Neuronal stem cell (in vitro differentiated cells): ENCODE measurements at places on chromosomes 13 and 19.

DNA sequence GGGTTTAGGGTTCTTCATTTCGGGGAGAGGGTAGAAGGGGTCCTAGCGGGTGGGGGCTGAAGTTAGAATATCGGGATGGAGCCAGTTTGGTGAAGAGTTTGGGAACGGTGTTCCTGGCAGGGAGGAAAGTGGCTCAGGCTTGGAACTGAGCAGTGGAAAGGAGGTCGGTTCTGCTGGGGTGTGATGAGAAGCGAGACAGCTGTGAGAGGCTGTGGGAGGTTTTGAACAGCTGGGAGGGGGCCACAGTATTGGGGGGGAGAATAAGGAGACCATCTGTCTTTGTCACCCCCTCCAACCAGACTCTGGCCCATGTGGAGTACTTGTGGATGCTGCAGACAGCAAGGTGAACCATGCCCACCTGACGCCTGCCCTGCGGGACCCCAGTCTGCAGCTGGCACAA, 1.0 kb upstream of the TM6SF2 start:
- DNase-seq, result no peak

DNA sequence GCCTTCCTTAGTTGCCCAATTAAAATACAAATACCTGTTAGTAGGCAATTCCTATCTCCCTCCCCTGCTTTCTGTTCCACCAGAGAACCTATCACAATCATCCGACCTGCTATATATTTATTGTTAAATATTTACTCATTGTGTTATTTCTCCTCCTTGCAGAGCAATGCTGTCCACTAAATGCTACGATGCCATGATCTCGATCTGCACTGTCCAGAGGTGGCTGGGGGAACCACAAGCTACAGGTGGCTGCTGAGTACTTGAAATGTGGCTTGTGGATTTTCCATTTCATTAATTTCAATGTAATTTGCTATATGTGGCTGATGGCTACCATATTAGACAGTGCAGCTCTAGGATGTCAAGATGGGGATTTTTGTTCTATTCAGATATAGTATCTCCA, 5.1 kb downstream of the KLK6 start:
- DNase-seq, result no peak

- no peak for DNase-seq
Observed at GRCh38 chr19:54178581-54179261, 5.8 kb upstream of the TMC4 start.

DNA sequence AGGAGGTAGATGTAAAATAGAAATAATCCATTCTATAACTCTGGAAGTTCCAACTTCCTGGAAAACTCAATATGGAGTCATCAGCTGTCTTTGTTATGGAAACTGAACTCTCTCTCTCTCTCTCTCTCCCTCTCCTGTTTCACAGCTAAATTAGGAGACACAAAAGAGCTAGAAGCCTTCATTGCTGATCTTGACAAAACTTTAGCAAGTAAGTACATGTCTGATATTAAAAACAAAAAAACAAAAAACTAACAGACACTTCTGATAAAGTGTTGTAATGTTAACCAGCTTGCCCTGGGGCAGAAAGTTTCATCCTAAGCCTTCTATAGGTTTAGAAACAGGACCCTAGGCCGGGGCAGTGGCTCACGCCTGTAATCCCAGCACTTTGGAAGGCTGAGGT, 11.3 kb downstream of the RGCC start:
- DNase-seq, result no peak

- DNase-seq, result no peak
Observed at GRCh38 chr19:952049-952679, 26.3 kb downstream of the ARID3A start.

- DNase-seq, result no peak
Observed at GRCh38 chr13:41802684-41803444, 158.0 kb downstream of the VWA8 start.

DNA sequence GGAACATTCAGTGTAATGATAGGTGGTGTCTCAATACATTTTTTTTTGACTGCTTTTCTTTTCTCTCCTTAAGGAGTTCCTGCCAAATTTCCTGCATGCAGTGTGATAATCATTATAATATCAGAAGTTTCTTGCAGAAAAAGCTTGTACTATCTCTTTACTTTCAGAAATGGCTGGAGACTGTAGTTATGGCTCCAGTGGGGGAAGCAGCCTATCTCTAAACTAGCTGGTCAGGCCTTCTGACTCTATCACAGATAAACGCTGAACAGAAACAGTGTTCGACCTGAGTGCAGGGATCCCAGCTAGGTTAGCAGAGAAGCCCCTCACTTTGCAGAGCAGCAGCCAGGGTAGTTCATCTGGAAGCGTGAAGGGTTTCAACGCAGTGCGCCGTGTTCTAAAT, 1.9 kb downstream of the CCNE1 start:
- DNase-seq, result no peak

DNA sequence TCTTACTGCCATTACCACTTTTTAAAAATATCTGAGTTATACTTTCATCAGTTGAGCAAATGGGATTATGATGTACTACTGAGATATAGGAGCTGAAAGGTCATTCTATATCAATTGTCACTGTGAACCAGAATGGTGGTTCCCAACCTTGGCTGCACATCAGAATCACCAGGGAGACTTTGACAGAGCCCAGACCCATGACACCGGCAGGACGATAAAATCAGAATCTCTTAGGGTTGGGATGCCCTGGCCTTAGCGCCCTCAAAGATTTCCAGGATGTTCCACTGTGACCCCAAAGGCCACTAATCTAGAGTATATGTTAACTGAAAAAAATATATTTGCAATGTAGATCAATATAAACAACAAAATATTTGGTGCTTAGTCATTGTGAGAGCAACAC, 355.1 kb downstream of the LIG4 start:
- DNase-seq, result no peak

DNA sequence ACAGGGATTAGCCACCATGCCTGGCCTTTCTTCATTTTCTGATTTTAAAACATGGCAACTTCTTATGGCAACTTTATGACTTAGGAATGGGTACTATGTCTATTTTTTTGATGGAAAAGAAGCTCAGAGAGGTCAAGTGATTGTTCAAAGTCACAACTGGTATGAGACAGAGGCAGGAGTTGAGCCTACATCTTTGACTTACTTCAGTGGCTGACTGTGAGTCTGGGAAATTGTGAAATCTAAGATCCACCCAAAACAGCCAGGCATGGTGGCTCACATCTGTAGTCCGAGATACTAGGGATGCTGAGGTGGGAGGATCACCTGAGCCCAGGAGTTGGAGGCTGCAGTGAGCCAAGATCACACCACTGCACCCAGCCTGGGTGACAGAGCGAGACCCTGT, 2.4 kb upstream of the ACTL9 start:
- DNase-seq, result no peak

GRCh38 chr19:16516923-16517610, 20.9 kb downstream of the C19orf44 start:
- no peak for DNase-seq

GRCh38 chr13:21395953-21396352, 63.1 kb downstream of the ZDHHC20 start:
- DNase-seq, result no peak

- DNase-seq, result no peak
Observed at GRCh38 chr13:80973721-80974120, 632.8 kb upstream of the SPRY2 start.

DNA sequence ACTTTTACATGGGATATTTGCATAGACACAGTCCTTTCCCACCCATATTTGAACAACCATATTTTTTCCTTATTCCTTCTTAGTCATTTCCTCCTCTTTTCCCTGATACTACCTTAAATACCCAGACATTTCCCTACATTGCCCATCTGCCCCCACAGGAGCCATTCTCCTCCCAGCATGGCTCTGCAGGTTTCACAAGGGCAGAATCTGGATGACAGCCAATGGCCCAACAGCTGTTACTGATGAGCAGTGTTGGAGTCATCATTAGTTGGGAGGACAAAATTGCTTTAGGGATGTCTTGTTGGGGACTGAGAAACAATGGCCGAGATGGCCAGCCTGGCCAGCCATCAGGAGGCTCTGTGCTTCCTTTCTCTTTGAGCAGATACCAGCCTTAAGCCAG, 209.5 kb downstream of the KLF5 start:
- DNase-seq, result no peak

GRCh38 chr19:36838784-36839324, 667 bp upstream of the ZNF790 start:
- no peak for DNase-seq

- DNase-seq, result no peak
Observed at GRCh38 chr13:43933378-43933777, 53.7 kb downstream of the LACC1 start.

- DNase-seq, result no peak
Observed at GRCh38 chr19:4814625-4815425, 16.7 kb downstream of the TICAM1 start.

GRCh38 chr13:103099722-103100293, 33.6 kb upstream of the SLC10A2 start:
- DNase-seq, result no peak

DNA sequence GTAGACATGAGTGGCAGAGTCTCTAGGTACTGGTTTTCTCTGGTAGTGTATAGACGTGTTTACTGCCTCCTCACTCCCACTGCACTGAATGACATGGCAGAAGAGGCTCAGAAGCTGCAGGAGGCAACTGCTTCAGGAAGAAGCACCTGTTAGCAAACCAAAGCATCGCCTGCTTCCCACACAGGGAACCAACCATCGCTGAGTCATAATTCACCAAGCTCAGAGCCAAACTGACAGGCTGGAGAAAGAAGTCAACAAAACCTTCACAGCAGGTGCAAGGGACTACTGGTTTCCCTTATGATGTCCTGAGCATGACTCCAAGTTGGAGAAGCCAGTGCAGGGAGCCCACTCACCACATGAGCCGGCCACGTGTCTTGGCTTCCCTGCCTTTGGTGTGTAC, 69.8 kb downstream of the KCTD12 start:
- no peak for DNase-seq

- no peak for DNase-seq
Observed at GRCh38 chr19:23771761-23772674, 13.3 kb upstream of the ZNF681 start.
